Fibroblast of gingiva (primary cell): ENCODE measurements at places on chromosomes 4 and X.

- DNase-seq: no peak
Observed at GRCh38 chrX:134761788-134762187, 103.5 kb upstream of the PLAC1 start.

DNA sequence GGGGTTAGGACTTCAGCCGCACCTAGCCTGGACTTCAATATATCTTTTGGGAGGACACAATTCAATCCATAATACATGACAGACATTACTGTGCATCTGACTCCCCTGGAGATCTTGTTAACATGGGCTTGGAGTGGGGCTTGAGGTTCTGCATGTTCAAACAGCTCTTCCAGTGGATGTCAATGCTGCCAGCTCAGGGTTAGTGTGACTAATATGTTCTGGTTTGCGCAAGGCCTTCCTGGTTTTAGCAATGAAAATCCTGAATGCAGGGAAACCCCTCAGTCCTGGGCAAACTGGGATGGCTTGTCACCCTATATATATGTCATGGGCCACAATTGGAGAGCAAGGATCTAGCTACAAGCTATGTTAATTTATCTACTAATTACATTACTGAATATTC is 2.7 kb upstream of the TSPAN7 start:
- no peak for DNase-seq

GRCh38 chr4:104286867-104287266 is 207.8 kb downstream of the CXXC4 start:
- no peak for DNase-seq

GRCh38 chrX:10582215-10582733 is 38.1 kb downstream of the MID1 start:
- DNase-seq: no peak

GRCh38 chr4:141560056-141560455 is 76.3 kb upstream of the IL15 start:
- no peak for DNase-seq

GRCh38 chr4:61860376-61860775 is 660.2 kb downstream of the ADGRL3 start:
- DNase-seq: no peak

DNA sequence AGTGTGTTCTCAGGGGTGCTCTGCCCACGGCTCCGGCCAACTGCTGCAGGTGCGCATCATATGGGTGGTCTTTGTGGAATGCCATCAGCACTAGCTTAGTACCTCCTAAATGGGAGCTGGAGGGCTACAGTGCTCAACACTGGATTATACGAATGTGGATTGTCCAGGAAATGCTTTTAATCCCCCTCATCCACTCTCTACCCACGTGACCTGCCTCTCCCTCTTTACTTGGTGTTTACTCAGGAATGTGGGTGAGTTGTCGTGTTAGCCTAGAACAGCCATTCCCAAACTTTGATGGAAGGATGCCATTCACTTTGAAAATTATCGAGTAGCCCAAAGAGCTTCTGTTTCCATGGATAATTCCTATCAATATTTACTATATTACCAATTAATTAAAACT is 150.8 kb downstream of the PTTG2 start:
- no peak for DNase-seq

GRCh38 chr4:89538886-89539285 is 231.3 kb upstream of the GPRIN3 start:
- DNase-seq: no peak

DNA sequence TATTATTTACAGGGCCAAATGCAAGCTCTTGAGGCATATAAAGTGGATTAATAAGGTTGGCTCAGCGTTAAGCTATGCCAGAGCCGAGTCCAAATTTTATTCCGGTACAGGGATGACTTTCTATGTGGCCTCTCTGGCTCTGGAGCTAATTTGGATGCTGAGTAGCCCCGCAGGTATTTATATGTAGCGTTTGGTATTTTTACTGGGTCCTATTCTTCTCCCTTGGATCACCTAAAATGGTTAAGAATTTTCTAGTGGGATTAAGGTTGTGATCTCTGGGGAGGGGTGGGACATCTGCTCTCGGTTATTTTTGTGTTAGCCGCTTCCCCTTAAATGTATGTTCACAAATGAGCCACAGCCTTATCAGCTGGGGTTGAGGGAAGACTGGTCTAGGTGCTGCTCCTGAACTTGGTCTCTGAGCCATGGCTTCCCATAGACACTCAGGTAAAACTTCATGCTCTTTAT is 49.4 kb downstream of the FHL1 start:
- DNase-seq: no peak

DNA sequence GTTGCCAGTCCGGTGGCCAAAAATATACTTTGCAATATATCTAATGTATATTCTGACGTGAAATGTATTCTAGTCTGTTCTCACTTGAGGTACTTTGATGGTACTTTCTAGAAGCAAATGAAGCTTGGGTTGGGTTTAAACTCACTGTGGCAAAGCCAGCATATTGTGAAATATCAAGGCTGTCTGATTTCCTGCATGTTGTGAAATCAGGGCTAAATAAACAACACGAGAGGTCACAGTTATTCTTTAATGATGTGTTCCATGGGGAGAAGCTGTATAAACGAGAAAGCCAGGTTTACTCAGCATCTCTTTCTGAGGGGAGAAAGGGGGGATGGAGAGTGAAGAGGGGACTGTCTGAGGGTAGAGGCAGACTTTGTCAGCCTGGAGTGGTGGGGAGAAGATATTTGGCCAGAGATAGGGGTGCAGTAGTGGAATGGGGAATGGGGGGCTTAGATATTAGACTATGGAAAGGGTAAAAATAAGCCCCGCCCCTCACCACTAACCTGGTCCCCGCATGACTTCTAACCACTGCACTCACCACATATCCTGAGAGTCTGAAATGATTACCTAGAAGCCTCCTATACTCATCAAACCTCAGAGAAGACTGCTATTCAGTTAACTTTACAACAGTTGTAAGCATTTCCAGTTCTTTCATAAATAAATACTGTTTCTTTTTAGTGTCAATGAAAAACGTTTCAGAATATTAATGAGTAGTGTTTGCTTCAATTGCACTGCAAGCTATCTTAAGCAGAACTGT is 5.9 kb upstream of the SCARB2 start:
- DNase-seq: peak; percentile 76

GRCh38 chr4:81472281-81473182 is 825 bp upstream of the RASGEF1B start:
- DNase-seq: peak; percentile 6

DNA sequence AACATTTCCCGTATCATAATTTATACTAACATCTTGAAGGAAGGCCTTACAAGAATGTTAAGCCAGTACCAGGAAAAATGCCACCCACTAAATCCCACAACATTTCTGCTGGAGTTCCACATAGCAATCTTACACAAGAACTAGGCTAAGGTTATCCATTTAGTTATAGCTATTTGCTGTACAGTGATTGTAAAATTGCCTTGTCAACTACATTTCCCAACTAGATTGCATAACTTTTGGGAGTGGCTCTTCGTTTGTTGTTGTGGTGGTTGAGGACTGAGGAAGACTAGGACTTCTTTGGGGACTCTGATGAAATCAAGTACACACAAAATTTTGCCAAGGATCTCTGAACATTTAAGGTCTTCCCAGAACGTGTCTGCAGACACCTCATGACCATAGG is 8.0 kb downstream of the IBSP start:
- peak; percentile 6 for DNase-seq

DNA sequence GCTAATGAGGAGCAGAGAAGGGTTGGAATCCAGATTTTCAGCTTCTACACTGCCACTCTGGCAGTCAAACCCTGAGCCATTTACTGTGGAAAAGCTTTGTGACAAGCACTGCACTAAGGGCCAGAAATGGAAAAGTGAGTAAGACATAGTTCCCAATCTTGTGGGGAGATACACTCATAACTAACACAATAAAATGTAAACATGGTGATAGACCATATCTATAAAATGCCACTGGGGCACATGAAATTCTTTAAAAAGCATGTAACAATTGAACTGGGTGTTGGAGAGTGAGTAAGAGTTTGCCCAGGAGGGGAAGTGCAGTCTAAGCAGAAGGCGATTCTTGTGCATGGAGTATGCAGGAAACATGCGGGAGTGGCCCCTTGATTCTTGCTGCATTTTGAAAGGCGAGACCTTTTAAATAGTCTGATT is 32.0 kb upstream of the ANXA5 start:
- DNase-seq: peak; percentile 64

DNA sequence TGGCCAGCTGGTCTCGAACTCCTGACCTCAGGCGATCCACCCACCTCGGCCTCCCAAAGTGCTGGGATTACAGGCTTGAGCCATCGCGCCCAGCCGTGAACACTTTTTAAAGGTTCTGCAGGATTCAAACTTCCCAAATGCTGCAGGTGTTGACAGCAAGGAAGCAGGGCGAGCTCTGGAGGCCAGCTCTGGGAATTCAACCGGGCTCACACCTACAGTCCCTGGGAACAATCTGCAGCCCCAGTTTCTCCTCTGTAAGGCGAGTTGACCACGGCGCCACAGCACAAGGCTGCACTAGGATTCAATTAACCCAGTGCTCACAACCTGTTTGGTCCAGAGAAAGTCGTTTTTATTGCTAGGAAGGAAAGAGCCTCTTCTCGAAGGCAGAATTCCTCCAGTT is 1.6 kb downstream of the MTNR1A start:
- DNase-seq: no peak

DNA sequence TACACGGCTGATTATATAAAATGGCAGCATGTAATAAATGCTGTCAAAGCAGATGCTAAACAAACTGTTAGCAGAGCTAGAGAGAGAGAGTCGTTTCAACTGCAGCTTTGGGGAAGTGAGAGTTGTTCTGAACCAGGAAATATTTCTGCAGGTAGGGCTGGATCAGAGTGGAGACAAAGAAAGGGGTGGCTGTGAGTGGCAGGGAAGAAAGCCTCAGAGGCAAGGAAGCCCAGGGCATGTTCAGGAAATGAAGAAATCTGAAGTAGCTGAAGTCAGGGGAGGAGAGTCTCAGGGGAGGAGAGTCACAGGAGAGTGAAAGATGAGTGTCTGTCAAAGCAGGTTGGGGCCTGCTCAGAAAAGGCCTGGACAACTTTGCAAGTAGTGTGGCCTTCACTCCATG is 48.4 kb upstream of the RPS6KA3 start:
- DNase-seq: no peak

GRCh38 chr4:109553130-109553529 is 6.9 kb upstream of the MCUB start:
- DNase-seq: no peak

DNA sequence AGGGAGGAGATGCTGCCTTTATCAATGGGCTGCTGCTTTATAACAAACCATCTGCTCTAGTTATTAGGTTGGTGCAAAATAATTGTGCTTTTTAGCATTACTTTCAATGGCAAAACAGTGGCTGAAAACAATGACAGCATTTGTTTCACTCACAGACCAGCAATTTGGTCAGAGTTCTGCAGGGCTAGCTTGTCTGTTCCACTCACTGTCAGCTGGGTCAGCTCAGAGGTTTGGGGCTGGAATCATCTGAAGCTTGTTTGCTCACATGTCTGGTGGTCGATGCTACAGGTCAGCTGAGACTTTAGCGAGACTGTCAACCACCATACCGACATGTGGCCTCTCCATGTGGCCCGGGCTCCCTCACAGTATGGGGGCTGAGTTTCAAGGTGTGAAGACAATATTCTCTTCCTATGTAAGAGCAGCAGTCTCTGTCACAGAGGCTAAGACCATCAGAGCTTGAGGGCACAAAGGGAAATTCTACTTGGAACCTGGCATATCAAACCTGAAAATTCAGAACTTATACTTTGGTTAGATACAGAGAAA is 81.3 kb upstream of the LIMCH1 start:
- DNase-seq: no peak

GRCh38 chrX:103919270-103919637 is 43.2 kb upstream of the TMSB15B start:
- peak; percentile 34 for DNase-seq

- DNase-seq: no peak
Observed at GRCh38 chrX:96379951-96380350, 304.7 kb upstream of the DIAPH2 start.

DNA sequence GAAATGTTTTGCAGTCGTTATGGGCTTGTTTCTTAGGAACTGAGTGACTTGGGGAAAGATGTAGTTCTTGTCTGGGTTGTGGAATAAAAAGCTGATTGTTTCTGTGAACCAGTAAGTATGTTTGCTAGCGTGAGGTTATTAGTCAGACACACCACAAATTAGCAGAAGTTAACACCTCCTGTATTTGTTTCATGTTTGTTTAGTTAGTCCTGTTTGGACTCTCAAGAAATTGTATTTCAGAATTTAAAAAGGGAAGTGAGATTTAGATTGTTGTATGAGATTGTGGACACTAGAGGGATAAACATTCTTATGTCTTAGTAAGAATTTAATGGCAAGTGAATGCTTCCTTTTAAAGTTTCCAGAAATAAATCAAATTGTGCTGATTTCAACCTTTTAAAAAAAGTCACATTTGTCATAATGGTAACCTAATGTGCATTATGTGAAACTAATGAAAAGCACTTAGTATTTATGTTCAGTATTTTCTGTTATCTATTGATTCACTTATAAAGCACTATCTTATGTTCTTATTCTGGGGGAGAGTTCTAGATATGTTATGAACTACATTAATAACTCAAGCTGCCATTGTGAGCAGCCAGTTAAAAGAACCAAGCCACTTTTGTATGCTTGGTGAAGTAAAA is 25.6 kb downstream of the ATP10D start:
- no peak for DNase-seq

GRCh38 chrX:101290957-101291603 is at the start of gene TAF7L:
TAF7L (minus strand) TSS chrX:101291334; CDS start chrX:101287543, 3,791 bp downstream.
- no peak for DNase-seq

GRCh38 chrX:140822184-140822583 is 112.6 kb downstream of the LINC00632 start:
- no peak for DNase-seq

- no peak for DNase-seq
Observed at GRCh38 chr4:29734343-29735213, 985.6 kb upstream of the PCDH7 start.

- no peak for DNase-seq
Observed at GRCh38 chr4:111266937-111267336, 644.1 kb upstream of the PITX2 start.

- DNase-seq: peak; percentile 16
Observed at GRCh38 chr4:79977131-79977840, 95.7 kb downstream of the ANTXR2 start.

DNA sequence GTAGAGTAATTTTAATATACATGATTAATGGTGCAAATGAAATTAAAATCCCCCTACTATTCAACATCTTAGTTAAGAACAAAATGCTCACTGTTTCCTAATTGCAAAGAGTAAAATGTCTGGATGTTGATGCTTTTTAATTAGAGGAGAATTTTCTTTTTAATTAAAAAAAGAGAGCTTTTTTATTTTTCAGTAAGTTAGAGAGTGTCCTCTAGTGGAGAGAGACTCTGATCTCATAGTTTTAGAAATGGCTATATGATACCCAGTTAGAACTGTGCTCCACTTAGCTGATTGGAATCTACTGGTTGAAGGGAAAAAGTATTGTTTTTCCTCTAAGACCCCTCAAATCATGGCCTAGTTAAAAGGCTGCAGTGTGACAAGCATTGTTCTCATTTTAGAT is 312.0 kb upstream of the MAGEB2 start:
- no peak for DNase-seq

DNA sequence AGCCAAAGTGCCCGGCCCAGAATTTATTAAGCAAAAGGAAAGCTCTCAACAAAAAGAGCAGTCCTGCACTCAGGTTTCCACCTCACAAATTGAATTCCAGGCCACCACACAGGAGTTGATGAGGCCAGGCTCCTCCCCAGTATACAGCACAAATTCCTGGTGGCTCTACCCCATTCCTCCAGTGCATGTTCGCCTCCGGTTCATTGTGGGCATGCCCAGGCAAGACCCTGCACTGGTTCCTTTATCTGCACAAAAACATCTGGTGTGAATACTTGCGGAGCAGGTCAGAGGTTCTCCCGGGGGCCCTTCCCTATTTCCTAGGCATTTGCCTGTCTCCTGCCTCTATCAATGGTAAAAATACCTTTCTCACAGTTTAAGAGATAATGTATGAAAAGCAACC is 195.2 kb upstream of the ANXA10 start:
- DNase-seq: no peak
